ENCODE measurements at places on chromosomes 4 and X.

DNA sequence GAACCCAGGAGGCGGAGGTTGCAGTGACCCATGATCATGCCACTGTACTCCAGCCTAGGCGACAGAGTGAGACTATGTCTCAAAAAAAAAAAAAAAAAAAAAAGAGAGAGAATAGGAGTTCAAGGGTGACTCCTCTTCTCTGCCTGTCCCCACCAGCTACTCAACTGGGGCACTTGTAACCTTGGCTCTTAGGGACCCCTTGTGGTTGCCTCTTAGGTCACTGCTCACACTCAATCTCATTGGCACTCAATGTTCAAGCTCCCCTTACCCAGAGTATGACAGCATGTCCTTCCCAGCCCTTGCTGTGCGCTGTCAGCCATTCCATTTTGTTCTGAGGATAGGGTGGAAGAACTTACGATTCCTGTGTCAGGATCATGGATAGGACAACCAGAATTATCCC lies 82.4 kb upstream of the BEND4 start:
- DNase-seq: no peak

DNA sequence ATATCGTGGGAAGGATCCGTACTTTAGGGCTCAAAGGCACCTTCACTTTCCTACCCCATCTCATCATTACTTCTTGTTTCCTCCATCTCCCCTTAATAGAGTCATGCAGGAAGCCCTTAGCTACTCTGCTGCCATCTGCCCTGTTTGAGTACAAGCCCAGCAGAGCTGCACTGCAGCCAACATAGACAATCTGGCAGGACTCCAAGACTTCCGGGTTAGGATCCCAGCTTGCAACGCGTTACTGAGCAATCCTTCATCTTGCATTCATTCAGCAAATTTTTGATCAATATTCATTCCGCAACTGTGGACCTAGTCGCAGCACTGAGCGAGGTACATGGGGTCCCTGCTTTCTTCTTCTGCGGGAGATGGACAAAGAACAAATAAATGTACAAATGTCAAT lies 344.9 kb downstream of the BCOR start:
- no peak for DNase-seq

DNA sequence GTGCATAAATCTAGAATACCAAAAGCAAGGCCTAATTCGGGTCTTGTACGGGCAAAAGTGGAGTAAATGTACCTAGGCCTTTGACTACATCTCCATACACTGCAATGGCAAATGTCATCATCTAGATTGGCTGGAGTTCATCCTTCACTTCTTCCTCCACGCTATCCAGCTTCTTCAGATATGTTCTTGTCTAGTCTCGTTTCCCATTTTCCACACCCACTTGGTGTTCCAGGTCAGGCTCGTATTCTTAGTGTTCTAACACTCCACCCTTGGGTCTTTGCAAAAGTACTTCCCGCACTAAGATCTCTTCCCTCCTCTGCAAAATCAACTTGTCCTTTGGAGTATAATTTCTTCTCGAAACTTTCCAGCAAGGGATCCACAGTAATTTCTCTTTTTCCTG lies 1.4 kb downstream of the COQ2 start:
- DNase-seq: no peak

- DNase-seq: peak; percentile 55
Observed at GRCh38 chr4:48033825-48034413, 17.3 kb downstream of the NIPAL1 start.

- no peak for DNase-seq
Observed at GRCh38 chr4:39649639-39650265, 11.1 kb upstream of the SMIM14 start.

DNA sequence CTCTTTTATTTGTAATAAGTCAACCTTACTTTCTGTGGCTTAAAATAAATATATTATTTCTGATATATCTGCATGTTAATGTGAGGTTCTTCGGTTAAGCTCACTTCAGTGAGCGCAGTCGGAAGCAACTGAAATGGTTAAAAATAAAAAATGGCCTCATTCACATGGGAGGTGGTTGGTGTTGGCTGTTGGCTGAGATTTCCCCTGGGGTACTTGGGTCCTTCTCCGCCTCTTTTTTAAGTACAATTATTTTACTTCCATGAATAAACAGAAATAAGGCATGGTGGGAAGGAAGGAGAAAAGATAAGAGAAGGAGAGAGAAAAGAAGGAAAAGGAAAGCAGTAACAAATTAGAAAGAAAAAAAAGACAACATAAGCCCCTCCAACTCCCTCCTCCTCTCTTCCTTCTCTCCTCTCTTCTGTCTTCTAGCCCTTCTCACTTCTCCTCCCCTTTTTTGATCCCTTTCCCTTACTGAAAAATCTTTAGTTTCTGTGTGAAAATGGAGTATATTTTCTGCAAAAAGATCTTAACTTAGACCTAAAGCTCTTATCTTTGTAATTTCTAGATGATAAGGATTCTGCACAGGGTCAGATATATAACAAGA lies 19.7 kb upstream of the CXCL3 start:
- no peak for DNase-seq

DNA sequence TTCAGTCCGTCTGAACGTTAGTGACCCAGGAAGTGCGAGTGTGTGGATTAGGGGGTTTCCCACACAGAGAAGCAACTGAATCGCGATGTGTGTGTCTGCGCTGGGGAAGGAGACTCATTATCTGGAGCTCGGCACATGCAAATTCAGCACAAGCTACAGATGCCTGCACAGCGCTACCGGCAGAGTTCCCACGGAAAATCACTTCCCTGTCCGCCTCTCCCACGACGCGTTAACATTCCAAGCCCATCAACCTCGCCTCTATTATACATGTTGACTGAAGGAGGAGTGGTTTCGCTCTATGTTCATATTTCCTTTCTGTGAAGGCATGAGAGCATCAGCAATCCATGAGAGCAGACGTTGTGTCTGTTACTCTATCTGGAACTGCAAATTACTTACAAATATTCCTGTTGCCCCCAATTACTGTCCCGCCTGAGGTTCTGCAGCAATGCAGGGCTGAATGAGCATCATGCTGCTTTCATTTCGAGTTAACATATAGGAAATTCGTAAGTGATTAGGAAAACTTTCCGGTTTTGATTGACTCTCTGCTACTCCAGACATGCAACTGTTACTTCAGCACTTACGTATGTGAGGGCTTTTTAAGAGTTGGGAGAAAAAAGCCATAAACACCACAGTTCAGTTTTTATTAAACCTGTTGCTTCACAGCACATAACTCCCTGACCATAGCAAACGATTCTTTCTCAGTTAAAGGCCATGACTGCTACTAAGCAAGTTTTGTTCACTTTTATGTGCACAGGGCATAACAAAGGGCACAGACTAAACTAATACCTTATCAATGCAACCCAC lies 15.0 kb upstream of the MTNR1A start:
- DNase-seq: no peak

GRCh38 chr4:43776371-43776770 lies 672.2 kb downstream of the KCTD8 start:
- DNase-seq: peak; percentile 13

- DNase-seq: no peak
Observed at GRCh38 chr4:183591301-183591700, 67.7 kb downstream of the RWDD4 start.

- no peak for DNase-seq
Observed at GRCh38 chr4:81531410-81531809, 59.7 kb upstream of the RASGEF1B start.

DNA sequence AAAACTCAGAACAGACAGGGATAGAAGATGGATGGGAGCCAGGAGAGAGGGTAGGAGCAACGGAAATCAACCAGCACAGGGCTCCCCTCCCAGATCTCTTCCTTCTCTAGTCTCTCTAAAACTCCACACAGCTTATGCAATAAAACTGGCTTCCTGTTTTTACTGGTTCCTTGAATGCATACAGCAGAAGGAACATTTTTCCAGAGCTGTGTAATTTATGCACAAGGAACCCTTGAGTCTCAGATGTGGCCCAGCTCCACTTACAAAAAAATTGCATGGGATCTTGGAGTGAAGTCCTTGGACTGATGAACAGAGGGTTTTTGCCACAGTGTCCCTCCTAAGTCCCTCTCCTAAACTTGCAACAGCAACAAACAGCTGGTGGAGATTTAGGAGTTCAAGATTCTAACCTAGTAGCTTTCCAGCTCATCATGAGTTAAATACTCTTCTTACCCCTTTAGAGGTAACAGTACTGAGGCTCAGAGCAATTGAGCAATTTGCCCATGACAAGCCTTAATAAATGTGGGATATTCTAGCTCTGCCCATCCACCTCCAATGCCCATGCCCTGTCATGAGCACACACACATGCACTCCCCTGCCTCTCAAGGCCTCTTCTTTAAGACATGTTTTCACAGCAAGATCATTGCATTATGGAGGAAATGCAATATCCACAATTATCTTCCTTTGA lies 18.4 kb upstream of the CC2D2A start:
- no peak for DNase-seq

- no peak for DNase-seq
Observed at GRCh38 chr4:109760682-109761081, 30.8 kb upstream of the PLA2G12A start.

DNA sequence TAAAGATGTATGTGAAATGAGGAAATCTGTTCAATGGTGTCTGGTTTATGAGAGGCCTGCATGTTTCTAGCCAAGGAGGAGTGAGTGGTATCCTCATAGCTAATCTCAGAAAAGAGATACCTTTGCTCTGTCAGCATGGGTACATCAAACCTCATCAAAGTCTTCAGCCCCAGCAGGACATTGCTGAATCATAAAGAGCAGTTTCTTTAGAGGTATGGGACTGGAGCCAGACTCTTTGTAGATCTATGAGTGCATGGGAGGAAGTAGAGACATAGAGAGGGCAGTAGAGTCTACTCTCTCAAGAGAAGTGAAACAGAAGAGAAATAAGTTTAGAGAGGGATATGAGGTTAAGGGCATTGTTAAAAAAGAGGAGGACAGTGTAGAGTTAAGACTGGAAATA lies 1950.9 kb downstream of the ARAP2 start:
- no peak for DNase-seq

DNA sequence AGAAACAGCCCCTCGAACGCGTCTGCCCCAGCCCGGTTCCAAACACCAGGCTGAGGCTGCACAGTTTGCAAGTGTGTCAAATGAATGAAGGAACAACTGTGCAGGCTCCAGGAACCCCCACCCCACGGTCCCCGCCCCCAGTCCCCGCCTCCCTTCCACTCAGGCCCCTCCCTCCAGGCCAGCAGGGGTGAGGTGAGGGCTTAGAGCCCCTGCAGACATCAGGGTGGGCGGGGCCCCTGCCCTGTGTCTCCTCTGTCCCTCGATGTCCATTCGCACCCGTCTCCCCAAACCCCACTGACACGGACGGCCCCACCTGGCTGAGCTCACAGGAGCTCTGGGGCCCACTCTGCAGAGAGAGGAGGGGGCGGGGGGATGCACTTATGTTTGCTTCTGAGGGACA lies 28.5 kb downstream of the TACC3 start:
- no peak for DNase-seq

DNA sequence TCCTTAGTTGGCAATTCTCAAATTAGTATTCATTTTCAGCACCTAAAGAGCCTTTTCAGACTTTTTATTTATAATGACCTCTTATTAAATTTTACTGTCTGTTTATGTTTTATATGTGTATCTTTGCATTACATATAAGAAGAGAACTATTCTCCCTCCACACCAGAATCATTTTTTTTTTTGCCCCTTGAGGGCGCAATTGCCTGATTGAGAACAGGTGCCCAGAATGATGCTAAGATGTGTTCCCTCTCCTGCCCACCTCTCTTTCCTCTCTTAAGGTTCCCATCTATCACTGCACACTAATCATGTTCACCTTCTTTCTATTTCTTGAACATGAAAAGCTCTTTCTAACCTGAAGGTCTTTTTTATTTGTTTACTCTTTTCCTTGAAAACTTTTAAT lies 44.2 kb upstream of the ADAM29 start:
- no peak for DNase-seq

DNA sequence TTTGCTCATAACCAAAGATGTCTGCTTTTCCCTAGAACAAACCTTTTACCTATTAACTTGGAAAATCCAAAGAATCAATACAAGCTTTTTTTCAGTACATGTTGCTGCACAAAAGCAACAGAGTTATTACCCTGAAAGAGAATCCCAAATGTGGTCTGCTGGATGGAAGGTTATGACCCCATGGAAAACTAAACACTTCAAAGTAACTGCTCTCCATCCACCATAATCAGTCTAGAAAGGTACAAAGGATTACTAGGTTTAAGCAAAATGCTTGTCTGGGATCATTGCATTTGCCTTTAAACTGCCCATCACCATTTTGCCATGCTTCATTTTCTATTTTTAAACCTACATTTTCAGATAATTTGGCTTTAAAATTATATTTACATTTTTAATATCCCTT lies 11.7 kb downstream of the MMRN1 start:
- DNase-seq: no peak

GRCh38 chr4:105784761-105785160 lies 76.2 kb downstream of the GSTCD start:
- no peak for DNase-seq

GRCh38 chr4:5370286-5370685 lies 319.0 kb downstream of the STK32B start:
- DNase-seq: no peak

DNA sequence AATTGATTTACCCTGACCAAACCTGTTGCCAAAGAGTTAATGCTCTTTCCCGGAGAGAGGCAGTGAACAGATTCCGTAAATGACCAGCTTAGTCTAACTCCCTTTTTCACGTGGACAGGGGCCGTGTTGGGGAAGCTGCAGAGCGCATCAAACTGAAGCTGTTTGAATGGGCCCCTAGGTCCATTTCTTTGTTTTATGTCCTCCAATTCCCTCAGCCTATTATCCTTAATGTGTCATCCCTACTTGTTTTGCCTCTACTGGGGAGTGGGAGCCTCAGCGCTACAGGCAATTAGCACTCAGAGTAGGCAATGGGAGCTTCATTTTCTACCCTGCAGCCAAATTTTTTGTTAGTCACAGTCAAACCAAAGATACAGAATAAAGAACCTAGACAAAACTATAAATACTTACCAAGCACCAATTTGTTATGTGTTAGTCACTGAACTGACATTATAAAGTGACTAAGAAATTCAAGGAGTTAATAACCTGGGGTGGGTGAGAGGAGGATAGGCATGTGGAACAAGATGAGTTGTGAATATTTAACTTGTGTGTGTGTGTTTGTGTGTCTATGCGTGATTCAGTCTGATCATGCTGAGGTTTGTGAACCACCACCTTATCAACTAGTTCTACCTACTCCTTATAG lies 417.4 kb downstream of the PACRGL start:
- no peak for DNase-seq

GRCh38 chr4:53022513-53023100 lies 160.5 kb downstream of the RASL11B start:
- no peak for DNase-seq

- no peak for DNase-seq
Observed at GRCh38 chr4:3874028-3874415, 107.8 kb downstream of the ADRA2C start.

DNA sequence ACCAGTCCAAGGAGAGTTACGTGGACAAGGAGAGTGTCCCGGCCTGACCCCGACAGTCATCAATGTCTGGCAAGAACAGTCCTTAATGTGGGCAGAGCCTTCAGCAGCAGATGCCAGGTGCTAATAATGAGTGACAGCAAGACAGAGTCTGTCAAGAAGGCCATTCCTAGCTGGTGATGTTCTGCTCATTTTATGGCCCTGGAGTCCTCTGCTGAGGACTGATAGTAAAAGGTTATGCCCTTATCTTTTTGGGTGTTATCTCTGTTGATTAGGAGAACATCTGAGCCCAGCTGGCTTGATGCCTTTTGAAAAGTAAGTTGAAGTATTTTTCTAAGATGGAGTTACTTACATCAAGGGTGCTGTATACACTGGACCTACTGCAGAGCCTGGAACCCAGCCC lies 67.3 kb downstream of the SLC34A2 start:
- no peak for DNase-seq

Measured in GM06990 (cell line).